Peyer's patch (tissue), 4 donors: ENCODE measurements at places on chromosomes 4 and X. TPM values are rescaled to one million over a fixed set of nuclear protein-coding genes. Genes with fewer than 3 reads are reported as not detected.

DNA sequence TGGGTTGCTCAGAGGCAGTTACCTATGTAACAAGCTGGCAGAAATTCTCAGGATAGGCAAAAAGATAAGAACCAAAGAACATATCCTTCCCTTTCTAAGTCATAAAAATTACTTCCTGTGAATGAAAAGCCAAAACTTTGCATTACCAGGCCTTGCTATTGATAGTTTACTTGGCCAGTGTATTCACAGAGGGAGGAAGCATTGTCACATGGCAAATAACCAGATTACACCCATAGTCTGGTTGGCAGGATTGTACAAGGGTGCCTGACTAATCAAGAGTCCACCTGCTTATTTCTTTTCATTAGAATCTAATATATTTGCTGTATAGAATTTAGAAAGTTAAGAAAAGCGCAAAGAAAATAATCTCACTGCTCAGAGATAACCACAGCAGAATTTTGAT lies 14.1 kb downstream of the XIAP start:
- DNase-seq = no peak

GRCh38 chrX:20315140-20315539 lies 48.4 kb upstream of the RPS6KA3 start:
- DNase-seq = no peak

GRCh38 chr4:71303850-71304249 lies 35.0 kb upstream of the SLC4A4 start:
- DNase-seq = no peak

Gene ACE2
- total RNA-seq = 2.5 TPM

Gene SRPK3
- total RNA-seq = 1.7 TPM

Gene NPY5R
- total RNA-seq = not detected

Gene PRDM8
- total RNA-seq = 0.35 TPM
